GM12878 (cell line): ENCODE measurements at places on chromosomes 6 and 20.

- DNase-seq: no peak
These were observed 288.0 kb downstream of the TSHZ2 start for GRCh38 chr20:53260168-53260567.

- DNase-seq: no peak
These were observed 6.2 kb downstream of the KDM1B start for GRCh38 chr6:18161431-18161830.

DNA sequence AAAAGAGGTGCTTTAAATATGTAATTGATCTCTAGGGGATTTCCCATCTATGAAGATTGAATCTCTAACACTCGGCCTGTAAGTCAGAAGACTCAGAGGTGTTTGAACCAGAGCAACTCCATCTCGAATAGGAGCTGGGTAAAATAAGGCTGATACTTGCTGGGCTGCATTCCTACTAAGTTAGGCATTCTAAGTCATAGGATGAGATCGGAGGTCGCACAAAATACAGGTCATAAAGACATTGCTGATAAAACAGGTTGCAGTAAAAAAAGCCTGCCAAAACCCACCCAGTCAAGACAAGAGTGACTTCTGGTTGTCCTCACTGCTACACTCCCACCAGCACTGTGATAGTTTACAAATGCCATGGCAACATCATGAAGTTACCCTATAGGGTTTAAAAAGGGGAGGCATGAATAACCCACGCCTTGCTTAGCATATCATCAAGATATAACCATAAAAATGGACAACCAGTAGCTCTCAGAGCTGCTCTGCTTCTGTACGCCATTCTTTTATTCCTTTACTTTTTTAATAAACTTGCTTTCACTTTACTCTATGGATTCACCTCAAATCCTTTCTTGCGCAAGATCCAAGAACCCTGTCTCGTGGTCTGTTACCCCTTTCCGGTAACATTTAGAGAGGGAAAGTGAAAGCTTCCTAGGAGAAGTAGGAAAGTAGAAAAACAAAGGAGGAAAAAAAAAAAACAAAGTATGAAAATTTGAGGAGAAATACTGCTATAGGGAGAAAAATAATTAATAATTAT lies 129.7 kb upstream of the PHACTR1 start:
- no peak for DNase-seq

DNA sequence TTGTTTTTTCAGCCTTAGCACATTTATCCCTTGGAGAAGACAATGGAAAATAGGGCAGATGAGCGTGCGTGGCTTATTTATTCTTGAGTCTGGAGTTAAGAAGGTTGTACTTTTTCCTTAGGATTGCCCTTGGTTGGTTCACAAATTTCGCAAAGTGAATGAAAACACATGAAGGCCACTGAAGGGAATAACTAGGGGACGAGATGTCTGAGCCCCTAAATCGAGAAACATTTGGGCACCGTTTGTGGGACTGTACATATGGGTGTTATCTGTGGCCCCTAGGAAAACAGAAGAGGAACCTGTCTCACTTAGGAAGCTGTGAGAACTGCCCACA lies 19.4 kb upstream of the TRIM27 start:
- DNase-seq: no peak

DNA sequence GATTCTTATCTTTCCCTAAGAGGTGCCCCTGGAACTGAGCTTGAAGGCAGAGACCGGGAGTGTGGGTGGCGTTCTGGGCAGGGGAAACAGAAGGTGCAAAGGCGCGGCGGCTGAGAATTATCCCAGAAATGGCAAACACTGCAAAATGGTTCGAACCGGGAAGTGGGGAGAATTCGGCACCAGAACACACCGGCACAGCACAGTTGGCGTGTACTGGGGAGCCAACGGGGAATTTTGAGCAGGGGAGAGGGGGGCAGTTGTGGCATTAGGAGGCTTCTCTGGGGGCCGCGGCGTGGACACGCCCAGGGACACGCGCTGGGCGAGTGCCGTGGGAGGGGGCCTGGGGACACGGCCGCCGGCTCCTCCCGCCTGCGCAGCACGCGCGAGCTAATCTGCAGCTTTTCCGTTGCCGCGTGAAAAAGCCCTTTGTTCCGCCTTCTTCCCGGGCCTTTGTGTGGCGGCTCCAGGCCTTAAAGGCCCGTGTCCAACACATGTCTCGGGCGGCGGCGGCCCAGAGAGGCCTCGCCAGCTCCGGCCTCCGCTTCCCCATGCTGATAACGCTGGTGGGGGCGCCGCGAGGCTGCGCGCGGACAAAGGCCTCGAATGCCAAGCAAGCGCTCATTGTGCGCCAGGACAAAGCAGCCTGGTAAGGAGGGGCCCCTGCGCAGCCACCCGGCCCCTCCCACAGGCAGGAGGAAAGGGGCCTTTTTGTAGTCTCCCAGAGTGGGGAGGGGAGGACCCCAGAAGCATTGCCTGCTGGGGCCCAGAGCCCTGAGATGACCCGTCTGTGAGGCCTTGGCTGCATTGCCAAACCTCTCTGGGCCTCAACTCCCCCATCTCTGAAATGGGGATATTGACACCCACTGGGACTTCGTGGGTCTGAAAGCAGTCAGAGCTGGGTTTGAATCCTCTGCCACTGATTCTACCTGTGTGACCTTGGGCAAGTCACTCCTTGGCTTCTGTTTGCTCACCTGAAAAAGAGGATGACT lies 82.8 kb downstream of the CD40 start:
- DNase-seq: no peak
